ENCODE measurements at places on chromosomes 3 and 15. TPM values are rescaled to one million over a fixed set of nuclear protein-coding genes. Genes with fewer than 3 reads are reported as not detected.

Gene TMEM207
- total RNA-seq, result not detected

- no peaks in the 10 kb centered on the region for H3K27me3 ChIP-seq
- H3K4me3 ChIP-seq, result no peak overlapping the region
Observed at GRCh38 chr3:144391236-144391635, 419.6 kb downstream of the DIPK2A start.

- no peaks in the 10 kb centered on the region for H3K4me1 ChIP-seq
- H3K27me3 ChIP-seq, result no peaks in the 10 kb centered on the region
- H3K36me3 ChIP-seq, result no peaks in the 10 kb centered on the region
- DNase-seq, result no peak
- no peak overlapping the region for H3K27ac ChIP-seq
Observed at GRCh38 chr15:92326236-92326635, 67.4 kb upstream of the ST8SIA2 start.

Gene FOXB1
- not detected for total RNA-seq

DNA sequence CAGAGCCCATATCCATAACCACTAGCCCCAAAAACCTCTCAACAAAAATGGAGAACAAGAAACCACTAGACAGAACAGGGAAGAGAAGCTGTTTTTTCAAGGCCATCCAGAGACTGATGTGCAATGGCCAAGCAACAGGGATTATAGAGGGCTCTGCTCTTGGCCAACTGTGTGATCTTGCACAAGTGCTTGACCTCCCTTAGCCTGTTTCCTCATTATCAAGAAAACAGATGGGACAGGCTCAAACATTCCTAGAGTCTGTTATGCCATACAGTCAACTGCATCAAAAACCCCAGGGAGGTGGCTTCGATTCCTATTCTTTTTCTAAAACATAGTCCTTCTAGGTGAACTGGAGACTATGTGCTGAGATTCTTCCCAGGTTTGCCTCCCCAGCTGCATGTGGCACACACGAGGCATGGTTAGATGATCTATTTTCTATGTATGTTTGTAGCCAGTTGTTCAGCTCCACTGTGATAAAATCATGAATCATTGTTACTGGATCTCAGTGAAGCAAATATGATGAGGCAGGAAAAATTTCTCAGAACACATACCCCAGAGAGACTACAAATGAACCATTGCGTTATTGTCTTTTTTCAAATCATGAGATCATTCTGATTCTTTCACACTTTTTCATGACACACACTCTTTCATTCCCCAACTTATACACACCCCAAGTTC lies 132.9 kb upstream of the TGFBR2 start:
- H3K4me1 ChIP-seq, result no peaks in the 10 kb centered on the region
- DNase-seq, result no peak
- H3K36me3 ChIP-seq, result no peaks in the 10 kb centered on the region
- peak overlapping the region; percentile 81 for H3K27ac ChIP-seq
- H3K4me3 ChIP-seq, result no peak overlapping the region

DNA sequence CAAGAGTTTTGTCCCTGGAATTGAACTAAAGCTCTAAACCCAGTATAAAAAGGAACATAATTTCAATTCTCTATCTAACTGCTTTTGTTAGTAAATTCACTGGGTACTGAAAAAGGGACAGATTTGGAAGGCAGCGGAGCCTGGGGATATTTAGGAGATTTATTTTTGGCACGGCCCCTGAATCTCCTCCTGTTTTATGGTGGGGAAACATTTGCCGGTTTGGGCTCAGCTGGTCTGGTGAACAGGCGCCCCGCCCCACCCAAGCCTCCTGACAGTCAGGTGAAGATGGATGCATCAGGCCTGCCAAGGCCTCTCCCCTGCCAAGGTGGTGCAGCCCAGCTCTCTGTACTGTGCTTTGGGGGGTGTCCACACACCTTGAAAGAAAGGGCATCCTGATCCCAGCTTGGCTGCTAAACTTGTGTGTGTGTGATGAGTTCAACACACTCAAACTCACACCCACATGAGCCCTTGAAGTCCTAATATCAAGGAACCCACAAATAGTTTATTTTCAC lies 46.3 kb downstream of the EBLN2 start:
- H3K36me3 ChIP-seq, result no peaks in the 10 kb centered on the region
- H3K27me3 ChIP-seq, result no peaks in the 10 kb centered on the region
- no peak overlapping the region for H3K27ac ChIP-seq
- no peak overlapping the region for H3K4me3 ChIP-seq
- no peak for DNase-seq

Gene RAMAC
- 32.3 TPM for total RNA-seq

Measured in breast epithelium (tissue), 4 donors.